ENCODE measurements at places on chromosomes 16 and 17. TPM values are rescaled to one million over a fixed set of nuclear protein-coding genes. Genes with fewer than 3 reads are reported as not detected.

DNA sequence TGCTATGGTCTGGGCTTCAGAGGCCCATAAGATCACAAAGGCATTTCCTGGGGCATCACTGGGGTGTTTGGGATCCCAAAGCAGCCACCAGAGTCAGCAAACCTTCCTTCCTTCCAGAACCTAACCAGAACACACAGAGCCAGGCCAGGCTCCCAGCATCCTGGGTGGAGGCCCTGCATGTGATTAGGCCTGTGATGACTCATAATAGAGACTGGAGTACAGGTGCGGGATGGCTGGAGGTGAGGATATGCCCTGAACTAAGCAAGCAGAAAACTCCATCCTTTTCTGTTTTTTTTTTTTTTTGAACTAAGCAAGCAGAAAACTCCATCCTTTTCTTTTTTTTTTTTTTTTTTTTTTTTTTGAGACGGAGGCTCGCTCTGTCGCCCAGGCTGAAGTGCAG is 17.7 kb upstream of the GFOD2 start:
- DNase-seq = no peak

GRCh38 chr16:57413301-57413730 is 8.7 kb downstream of the CCL17 start:
- DNase-seq = no peak

- DNase-seq = no peak
Observed at GRCh38 chr16:50478773-50479149, 69.4 kb upstream of the NKD1 start.

DNA sequence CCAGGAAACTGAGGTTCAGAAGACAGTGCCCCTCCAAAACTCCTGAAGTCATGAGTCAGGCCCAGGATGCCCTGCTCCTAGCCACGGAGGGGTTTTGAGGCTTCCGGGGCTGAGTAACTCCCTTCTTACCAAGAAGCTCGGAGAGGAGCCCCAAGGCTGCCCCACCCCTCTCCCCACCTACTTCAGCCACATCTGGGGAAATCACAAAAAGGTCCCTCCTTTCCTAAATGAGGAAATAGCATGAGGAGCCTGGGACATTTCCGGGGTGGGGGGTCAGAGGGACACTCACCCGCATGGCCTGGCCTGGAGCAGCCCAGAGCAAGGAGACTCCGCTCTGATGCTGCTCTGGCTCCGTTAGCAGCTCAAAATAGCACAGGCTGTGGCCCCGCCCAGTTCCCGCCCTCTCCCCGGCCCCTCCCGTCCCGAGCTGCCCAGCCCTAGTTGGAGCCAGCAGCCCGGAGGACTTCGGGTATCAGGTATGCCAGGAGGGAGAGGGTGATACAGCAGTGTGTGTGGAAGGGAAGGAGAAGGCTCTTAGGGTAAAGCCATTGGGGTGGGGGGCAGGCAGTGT is 40.1 kb downstream of the MYO18A start:
- peak; percentile 89 for DNase-seq

- no peak for DNase-seq
Observed at GRCh38 chr17:14741491-14741890, 440.6 kb downstream of the HS3ST3B1 start.

DNA sequence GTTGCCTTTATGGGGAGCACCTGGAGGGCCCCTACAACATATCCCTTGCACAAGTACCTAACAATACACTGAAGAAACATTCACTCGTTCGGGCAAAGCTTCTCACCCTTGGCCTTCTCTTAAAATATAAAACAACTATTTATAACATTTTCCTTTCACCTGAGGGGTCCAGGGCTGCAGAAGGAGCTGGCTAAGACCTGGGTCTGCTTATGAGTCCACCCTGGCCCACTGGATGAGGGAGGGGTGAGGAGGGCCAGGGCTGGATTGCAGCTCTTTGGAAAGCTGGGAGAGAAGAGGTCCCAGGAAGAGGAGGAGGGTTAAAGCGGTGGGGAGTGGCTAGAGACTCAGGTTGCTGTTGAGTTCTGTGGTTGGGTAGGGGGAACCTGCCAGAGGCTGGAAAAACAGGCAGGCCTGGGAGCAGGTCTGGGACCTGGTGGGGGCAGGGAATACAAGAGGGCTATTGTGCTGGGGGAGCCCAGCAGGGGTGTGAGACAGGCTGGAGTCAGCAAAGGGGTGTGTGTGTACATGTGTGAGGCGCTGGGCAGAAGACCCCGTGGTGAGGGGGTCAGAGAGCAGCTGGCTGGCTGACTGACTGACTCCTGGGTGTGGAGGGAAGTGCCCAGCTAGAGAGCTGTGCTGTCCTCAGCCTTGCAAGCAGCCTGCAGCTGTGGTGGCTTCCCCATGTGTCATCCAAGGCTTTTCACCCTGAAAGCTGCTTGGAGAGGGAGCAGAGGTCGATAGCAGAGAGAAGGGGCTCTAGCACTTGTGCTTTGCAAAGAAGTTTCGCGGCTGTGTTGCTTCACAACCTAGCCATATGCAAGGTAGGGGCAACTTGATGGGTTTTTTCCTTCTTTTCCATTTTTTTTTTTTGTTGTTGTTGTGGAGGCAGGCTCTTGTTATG is 10.2 kb upstream of the MRC2 start:
- DNase-seq = no peak

GRCh38 chr17:46141645-46142044 is 51.6 kb downstream of the KANSL1 start:
- no peak for DNase-seq

DNA sequence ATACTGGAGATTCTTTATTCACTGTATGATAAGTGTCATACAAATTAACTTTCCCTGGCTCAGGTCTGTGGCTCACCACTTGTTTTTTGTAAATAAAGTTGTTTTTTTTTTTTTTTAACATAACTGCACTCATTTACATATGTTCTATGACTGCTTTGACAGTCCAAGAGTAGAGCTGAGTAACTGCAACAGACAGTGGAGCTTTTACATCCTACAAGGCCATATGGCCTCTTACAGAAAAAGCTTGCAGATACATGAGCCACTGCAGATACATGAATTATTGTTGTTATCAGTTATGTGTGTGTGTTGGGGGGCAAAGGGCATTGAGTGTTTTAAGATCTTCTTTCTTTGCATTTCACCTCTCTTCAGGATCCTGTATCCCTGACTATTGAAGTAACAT is 311.7 kb downstream of the BCAS3 start:
- DNase-seq = no peak

DNA sequence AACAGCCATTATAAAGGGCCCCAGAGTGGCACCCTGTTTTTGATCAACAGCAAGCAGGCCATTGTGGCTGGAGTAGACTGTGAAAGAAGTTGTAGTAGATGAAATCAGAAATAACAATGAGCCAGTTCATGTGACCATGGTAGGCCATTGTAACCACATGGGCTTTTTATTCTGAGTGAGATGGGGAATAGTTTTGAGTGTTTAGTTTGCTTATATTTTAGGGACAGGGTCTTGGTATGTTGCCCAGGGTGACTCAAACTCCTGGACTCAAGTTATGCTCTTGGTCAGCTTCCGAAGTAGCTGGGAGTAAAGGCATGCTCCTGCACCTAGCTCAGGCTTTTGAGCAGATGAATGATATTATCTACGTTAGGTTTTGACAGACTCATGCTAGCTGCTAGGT is 12.0 kb downstream of the CBFB start:
- DNase-seq = peak; percentile 40

The MYH8 gene
- total RNA-seq = not detected

The WSCD1 gene
- 5.5 TPM for total RNA-seq

The TRIM72 gene
- 0.11 TPM for total RNA-seq

The DEXI gene
- total RNA-seq = 129 TPM

The KIF19 gene
- not detected for total RNA-seq

The HS3ST2 gene
- 1.6 TPM for total RNA-seq

The NHLRC4 gene
- total RNA-seq = 0.74 TPM
